ENCODE measurements at places on chromosomes 3 and 15. TPM values are rescaled to one million over a fixed set of nuclear protein-coding genes. Genes with fewer than 3 reads are reported as not detected.

The SLITRK3 gene
- not detected for total RNA-seq

DNA sequence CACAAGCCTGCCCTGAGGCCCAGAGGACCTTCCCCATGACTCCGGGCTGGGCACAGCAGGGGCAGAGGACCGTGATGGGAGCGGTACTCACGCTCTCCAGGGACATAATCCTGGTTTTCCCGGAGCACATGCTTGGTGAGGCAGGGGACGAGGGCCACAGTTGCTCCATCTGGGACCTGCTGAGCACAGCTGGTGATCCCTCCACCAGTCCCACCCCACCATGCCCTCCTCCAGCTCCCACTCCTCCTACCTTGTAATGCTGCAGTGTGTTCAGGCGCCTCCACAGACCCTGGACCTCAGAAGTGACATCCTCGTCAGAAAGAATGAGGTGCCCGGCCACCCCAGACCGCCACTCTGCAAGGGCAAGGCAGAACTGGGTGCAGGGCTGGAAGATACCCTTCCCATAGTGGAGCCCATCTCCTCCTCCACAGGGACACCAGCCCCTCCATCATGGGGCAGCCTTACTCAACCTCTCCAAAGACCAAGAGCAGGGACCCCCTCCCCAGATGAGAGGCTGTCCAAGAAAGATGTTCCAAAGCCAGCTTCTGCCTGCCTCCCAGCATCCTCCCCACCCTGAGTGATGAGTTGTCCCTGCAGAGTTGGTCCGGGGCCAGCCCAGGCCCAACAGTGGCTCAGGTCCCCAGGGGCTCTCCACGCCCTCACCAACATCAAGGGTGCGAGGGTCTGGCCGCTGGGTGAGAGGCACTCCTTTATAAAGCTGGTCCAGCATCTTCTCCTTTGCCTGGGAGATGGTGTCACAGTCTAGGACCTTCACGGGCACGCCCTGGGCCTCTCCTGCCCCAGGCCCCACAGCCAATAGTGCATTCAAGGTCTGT lies 19.5 kb downstream of the PLXNB1 start:
- H3K36me3 ChIP-seq: no peaks in the 10 kb centered on the region
- H3K4me3 ChIP-seq: no peak overlapping the region
- no peak overlapping the region for H3K27ac ChIP-seq
- DNase-seq: peak; percentile 32
- H3K27me3 ChIP-seq: no peaks in the 10 kb centered on the region

The GOLGA8J gene
- total RNA-seq: 0.11 TPM

DNA sequence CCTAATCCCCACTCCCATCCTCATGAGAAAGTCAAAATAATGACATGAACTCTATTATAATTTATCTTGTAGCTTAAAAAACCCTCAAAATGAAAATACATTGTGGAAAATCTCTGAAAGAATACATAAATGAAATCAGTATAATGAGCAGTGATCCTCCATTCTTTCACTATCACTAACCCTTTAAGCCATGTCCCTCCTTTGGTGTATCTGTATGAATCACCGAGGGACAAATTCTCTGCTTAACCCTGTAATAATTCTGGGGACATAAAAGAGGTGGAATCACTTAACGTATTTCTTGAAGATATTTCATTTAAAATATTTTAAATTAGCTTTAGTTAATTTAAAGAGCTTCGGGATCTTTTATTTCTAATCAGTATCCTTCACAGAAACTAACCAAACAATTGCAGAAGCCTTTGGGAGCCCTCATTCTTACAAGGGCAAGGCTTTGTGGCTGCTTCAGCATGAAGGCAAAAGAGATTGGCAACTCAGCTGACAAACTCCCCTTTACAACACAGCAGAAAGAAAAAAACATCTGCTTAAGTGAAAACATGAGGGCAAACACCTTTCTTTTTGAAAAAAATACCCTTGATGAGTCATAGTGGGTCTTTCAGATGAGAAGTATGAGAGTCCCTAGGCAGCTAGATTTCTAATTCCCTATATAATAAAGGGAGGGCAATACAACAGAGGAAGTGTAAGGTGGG lies 44.0 kb upstream of the ALCAM start:
- H3K4me3 ChIP-seq: no peak overlapping the region
- no peaks in the 10 kb centered on the region for H3K27me3 ChIP-seq
- H3K27ac ChIP-seq: no peak overlapping the region
- H3K4me1 ChIP-seq: no peaks in the 10 kb centered on the region
- H3K36me3 ChIP-seq: no peaks in the 10 kb centered on the region
- DNase-seq: no peak

GRCh38 chr3:15438983-15439382 lies 11.6 kb downstream of the EAF1 start:
- peaks cover 48% of the 10 kb centered on the region for H3K36me3 ChIP-seq
- H3K4me3 ChIP-seq: no peak overlapping the region
- H3K27me3 ChIP-seq: no peaks in the 10 kb centered on the region
- no peaks in the 10 kb centered on the region for H3K4me1 ChIP-seq
- no peak overlapping the region for H3K27ac ChIP-seq

- no peak for DNase-seq
- peaks cover 24% of the 10 kb centered on the region for H3K36me3 ChIP-seq
- H3K4me3 ChIP-seq: no peak overlapping the region
- H3K4me1 ChIP-seq: peaks cover 60% of the 10 kb centered on the region
- H3K27me3 ChIP-seq: no peaks in the 10 kb centered on the region
- H3K27ac ChIP-seq: no peak overlapping the region
These were observed 1.7 kb upstream of the TLR9 start for GRCh38 chr3:52227117-52227516.

The ARGFX gene
- not detected for total RNA-seq

DNA sequence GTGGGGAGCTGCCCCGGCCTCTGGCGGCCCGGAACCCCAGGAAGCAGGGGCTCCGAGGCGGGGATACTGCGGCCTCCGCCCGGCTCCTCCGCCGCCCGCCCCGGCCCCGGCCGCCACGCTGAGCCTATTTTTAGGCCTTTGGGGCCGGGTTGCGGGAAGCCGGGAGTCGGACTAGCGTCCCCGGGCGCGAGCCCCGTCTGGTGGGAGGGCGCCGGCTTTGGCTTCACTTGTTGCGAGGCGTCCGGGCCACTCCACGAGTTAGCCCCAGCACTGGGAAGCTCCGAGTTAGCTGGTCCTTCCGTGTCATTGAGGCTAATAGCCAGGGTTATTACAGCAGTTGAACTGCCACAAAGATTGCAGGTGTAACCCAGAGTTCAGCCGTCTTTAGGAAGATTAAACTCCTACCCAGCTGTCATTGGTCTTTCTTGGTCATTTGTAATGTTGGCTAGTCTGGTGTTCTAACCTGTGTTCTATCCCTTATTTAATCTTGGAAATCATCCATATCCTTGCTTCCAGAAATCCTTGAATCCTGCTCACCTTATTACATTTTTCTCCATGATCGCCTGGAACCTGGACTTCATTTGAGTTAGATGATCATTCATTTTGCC lies 791 bp downstream of the GYG1 start:
- H3K27me3 ChIP-seq: no peaks in the 10 kb centered on the region
- H3K27ac ChIP-seq: peak overlapping the region; percentile 68
- peak; percentile 12 for DNase-seq

GRCh38 chr3:71931922-71932321 lies 147.0 kb upstream of the PROK2 start:
- H3K4me3 ChIP-seq: no peak overlapping the region
- H3K4me1 ChIP-seq: no peaks in the 10 kb centered on the region
- no peaks in the 10 kb centered on the region for H3K36me3 ChIP-seq
- no peak for DNase-seq
- no peaks in the 10 kb centered on the region for H3K27me3 ChIP-seq

- no peaks in the 10 kb centered on the region for H3K27me3 ChIP-seq
- no peak overlapping the region for H3K27ac ChIP-seq
- DNase-seq: no peak
- H3K4me1 ChIP-seq: no peaks in the 10 kb centered on the region
- no peak overlapping the region for H3K4me3 ChIP-seq
These were observed 16.4 kb downstream of the C3orf18 start for GRCh38 chr3:50551054-50551659.

DNA sequence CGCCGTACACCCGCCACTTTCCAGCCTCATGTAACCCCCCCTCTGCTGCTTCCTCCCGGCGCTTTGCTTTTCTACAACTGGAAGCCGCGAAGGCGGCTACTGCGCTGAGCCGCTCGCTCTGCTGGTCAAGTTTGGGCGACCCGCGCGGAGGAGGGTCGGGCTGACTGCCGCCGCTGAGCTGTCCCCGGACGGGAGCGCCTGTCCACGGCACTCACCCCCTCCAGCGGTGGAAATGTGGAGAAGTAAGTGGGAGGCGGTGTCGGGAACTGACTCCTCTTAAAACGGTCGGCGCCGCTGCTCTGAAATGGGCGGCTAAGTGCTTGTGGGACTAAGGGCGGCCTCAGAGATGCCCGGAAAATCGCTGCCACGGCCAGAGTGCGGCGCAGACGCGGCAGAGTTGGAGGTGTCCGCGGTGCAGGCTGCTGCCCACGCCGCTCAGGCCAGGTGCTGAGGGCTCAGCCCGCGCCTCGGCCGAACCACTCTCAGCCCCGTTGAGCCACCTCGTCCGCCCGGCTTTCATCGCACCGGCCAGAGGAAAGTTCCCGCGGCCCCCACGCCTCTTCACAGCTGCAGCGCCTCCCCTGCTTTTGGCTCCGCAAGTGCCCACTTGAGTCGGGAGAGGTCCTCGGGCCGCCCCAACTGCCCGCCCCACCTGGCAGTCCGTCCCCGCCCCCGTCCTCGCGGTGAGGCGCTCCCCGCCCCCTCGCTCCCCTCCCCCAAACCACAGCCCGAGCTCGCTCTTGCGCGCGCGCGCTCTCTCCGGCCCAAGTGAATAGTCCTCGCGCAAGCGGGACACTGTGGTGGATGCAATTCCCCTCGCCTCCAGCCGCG lies at the start of gene EPHA6:
TSS of gene EPHA6 (plus strand) at position 775 of the 831 bp plus-strand sequence.
- no peaks in the 10 kb centered on the region for H3K4me1 ChIP-seq
- no peaks in the 10 kb centered on the region for H3K36me3 ChIP-seq
- no peak for DNase-seq

GRCh38 chr3:83769791-83770663 lies 1188.8 kb upstream of the CADM2 start:
- DNase-seq: no peak
- no peak overlapping the region for H3K27ac ChIP-seq
- no peaks in the 10 kb centered on the region for H3K4me1 ChIP-seq
- H3K27me3 ChIP-seq: no peaks in the 10 kb centered on the region
- no peak overlapping the region for H3K4me3 ChIP-seq

DNA sequence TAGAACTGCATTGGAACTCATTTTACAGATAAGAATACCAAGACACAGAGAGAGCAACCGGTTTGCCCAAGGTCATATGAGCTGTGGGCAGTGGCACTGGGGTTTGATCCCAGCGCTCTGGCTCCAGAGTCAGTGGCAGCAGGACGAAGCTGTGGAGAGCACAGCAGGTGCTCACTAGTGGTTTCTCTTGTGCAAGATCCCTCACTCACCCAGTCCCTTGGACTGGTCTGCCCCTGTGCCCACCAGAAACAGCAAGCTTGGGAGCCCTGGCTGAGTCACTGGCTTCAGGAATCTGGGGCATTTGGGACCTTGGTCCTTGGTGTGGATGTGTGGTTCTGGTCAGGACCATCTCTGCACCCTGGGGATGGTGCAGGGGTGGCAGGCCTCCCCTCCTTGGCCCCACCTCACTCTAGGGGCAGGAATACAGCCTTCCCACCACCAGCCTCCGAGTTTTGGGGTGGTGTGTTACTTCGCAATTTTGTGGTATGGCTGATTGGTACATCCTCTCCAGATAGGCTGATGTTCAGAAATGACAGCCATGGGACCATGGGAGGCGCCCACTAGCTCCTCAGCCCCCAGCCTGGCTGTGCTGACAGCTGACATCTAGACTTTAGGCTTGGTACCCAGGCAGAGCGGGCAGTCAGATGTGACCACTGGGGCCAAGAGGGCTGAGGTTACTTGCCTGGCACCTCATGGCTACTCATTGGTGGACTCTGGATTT lies 104.6 kb downstream of the LSM3 start:
- no peak overlapping the region for H3K27ac ChIP-seq
- H3K27me3 ChIP-seq: no peaks in the 10 kb centered on the region
- H3K4me1 ChIP-seq: no peaks in the 10 kb centered on the region
- no peak overlapping the region for H3K4me3 ChIP-seq

The POU1F1 gene
- not detected for total RNA-seq

DNA sequence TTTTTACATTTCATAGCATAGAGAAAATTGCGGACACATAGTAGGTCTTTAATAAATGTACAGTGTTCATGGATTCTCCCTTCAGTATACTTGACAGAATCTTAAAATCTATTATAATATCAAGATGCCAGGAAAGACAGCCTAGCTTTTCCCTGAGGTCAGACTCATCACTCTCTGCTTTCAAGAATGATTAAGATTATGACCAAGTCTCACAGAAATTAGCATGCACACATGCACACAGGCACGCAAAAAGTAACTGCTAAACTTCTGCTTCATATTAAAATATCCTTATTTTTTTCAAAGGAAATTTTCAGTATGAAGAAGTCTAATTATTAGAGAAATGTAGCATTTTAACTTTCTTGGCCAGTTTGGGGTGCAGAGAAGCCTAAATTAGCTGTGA lies 493.8 kb upstream of the NECTIN3 start:
- H3K36me3 ChIP-seq: no peaks in the 10 kb centered on the region
- H3K4me1 ChIP-seq: no peaks in the 10 kb centered on the region
- H3K4me3 ChIP-seq: no peak overlapping the region
- H3K27ac ChIP-seq: no peak overlapping the region
- no peaks in the 10 kb centered on the region for H3K27me3 ChIP-seq
- DNase-seq: no peak

The GAP43 gene
- not detected for total RNA-seq

The ATP2B2 gene
- total RNA-seq: not detected

DNA sequence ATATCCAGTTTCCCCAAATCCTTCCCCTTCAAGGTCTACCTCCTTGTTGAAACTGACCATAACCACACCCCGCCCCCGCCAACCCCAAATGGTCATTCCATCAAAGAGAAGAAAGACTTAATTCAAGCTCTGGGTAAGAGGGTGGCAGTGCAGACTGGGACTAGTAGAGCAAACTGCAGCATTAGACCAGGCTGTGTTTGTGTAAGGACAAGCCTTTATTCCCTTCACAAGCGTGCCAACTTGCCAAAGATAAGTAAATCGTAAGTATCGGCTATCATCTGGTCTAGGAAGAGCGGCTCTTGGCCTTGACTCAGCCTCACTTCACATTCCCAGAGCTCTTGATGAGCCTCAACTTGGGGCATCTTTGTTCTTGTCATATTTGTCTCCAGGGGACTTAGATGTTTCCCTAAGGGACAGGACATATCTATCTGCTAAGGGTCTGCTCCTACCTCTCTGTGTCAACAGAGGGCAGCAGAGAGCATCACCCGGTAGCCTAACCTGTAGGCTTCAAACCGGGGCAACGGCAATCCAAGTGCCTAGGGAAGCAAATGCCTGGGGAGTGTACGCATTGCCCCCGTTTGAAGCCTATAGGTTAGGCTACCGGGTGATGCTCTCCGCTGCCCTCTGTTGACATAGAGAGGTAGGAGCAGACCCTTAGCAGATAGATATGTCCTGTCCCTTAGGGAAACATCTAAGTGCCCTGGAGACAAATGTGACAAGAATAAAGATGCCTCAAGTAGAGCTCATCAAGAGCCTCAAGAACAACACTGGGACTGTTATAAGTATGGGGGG lies 8.9 kb upstream of the MAP3K13 start:
- H3K36me3 ChIP-seq: no peaks in the 10 kb centered on the region
- H3K27ac ChIP-seq: no peak overlapping the region
- no peaks in the 10 kb centered on the region for H3K4me1 ChIP-seq
- no peaks in the 10 kb centered on the region for H3K27me3 ChIP-seq

Data from CD8-positive, alpha-beta memory T cell (primary cell).